ENCODE measurements at places on chromosomes 4 and X.

DNA sequence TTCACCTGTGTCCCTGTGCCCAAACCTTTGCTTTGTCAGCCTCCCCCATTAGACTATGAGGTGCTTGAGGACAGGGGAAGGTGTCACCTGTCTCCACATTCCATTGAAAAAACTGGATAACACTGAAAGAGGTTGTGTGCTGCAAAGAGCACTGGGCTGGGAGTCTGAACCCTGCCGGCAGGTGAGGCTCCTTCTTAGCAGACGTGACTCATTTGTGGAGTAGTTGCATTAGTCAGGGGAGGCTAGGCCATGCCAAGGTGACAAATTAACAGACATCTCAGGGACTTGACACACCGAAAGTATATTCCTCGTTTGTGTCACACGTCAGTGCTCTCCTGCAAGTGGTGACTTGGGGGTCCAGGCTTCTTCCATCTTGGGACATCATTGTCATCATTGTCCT, 95.9 kb upstream of the STX18 start:
- no peak for DNase-seq

GRCh38 chr4:80010316-80010715, 62.7 kb downstream of the ANTXR2 start:
- DNase-seq, result no peak

DNA sequence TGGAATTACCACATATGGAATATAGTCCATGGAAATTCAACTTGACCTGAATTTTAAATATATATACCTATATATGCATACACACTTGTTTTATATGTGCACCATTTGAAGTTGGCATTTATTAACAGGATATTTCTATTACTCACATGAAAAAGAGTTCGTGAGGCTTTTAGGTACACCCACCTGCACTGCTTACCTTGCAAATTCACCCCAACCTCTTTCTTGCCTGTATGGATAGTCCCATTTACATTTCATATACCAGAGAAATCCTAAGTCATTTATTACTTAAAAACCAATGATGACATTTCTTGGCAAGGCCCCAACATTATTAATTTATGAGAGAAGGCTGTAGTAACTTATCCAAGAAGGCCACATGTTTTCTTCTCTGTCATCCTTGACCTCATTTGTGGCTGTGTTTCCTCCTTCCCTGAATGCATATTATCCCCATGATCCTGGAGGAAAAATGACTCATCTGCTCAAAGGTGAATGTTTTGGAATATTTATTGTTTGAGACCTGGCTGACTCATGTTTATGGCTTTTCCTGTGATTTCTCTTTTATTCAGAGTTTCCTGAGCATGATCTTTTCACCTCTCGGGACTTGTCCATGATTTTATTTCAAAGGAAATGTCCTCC, 62.2 kb upstream of the FAM241A start:
- no peak for DNase-seq

GRCh38 chrX:28599957-28600356, 12.7 kb downstream of the IL1RAPL1 start:
- no peak for DNase-seq

DNA sequence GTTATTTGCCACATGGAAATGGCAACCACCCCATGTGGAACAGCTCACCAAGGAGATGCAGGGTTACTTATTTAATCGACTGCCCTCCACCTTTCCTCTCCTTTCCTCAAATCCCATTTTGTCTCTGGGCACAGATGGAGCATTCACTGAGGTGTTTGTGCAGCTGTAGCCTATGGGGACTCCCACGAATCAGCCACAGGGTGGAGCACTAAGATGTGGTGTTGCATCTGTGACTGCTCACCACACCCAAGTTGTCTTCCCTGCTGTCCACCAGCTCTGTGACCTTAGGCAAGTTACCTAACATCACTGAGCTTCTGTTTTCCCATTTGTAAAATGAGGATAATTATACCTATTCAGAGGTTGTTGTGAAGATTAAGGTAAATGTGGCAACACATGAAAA, 252.4 kb upstream of the CPEB2 start:
- DNase-seq, result no peak

- DNase-seq, result no peak
Observed at GRCh38 chr4:175451238-175451965, 360.7 kb downstream of the GPM6A start.

DNA sequence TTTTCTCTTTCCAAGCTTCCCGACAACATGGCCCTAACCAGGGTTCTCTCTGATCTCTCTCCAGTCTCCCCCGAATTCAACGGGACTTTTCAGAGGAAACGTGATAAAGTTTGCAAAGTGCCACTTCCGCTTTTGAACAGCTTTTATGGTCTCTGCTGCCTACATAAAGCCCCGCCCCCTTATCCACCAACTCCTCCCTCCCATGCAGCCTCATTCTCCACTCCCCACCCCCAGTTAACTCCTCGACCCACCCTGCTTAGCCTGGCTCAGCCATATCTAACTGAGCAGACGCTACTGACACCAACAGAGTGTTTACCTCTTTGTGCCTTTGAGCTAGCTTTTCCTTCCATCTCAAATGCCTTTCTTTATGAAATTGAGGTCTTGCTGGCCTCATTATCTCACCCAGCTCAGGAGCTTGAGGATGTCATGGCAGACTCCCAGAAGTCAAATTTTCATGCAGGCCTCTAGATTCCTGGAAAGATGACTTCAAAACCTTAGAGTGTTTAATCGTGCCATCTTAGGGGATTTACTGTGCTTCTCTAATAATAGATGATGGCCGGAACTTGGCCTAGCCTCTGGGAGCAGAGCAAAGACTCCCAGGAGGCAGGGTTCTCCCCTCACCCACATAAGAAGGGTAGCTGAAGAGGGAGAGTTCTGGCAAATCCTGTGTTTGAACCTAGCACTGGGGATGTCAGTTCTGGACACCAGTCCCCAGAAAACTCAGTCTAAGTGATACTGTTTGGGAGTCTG, 606.0 kb downstream of the BCOR start:
- no peak for DNase-seq

- DNase-seq, result no peak
Observed at GRCh38 chr4:152531479-152531878, 4.4 kb downstream of the FBXW7 start.

DNA sequence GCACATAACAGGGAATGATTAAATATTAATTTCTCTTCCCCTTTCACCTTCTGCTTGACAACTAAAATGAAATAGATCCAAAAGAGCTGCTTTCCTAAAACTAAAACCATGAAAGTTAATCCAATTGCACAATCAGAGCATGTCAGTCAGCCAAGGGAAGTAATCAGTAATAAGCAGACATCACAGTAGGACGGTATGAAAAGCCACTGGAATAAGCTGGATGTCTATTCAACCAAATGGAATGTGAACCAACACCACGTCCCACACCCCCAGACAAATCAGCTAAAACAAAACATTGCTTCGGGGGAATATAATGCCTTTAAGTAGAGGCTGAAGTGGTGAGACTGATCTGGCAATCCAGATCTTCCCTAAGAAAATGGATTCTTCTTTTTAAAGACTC, 859.4 kb upstream of the FTHL17 start:
- no peak for DNase-seq
